Kasumi-1 (cell line): ENCODE measurements at places on chromosomes 3 and 15.

GRCh38 chr3:24385012-24385615, 109.5 kb downstream of the THRB start:
- no peak for DNase-seq

- DNase-seq = no peak
Observed at GRCh38 chr15:90545095-90545494, 15.4 kb downstream of the CRTC3 start.

- no peak for DNase-seq
Observed at GRCh38 chr3:155230382-155230781, 63.1 kb downstream of the STRIT1 start.

DNA sequence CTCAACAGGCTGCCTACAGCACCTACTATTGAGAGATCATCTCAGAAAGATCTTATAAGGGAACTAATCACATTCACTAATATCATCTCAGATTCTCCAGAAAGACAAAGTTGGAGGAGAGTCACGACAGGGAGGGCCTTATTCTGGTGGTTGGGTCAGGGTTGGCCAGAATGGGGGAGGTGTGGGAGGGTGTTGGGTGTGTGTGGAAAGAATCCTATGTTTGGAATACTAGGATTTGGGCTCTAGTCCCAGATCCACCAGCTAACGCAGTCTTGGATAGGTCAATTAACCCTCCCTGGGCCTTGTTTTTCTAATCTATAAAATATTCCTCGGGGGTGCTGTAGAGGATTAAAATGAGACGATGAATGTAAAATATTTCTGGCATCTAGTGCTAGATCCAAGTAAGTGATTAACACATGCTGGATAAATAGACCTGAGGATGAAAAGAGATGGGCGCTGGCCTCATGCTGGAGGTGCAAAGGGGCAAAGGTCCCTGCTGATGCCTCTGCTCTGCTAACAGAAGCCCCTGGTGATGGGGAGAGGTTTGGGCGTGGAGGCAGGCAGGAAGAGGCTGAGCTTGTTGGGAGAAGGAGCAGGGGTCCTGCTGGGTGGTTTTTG, 67.6 kb upstream of the ETV5 start:
- DNase-seq = no peak

- no peak for DNase-seq
Observed at GRCh38 chr3:139358841-139359562, 15.2 kb downstream of the MRPS22 start.

DNA sequence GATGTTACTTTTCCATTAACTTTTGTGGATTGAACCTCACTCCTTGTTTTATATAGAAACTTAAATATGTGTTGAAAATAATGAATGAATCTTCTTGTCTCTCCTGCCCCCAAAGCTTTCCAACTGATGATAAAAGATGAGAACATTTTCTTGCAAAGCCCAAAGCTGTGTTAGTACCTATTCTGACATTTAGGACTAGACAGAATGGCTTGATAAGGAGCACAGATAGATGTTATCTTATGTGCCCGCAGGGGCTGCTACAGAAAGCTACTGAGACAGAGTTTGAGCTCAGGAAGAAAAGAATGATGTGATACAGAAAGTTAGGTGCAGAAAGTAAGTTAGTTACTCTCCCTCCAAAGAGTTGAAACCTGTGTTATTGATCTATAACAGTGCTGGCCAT, 109.4 kb upstream of the ATP11B start:
- DNase-seq = no peak

GRCh38 chr15:40002295-40002694, 36.7 kb downstream of the SRP14 start:
- DNase-seq = no peak

GRCh38 chr15:100373120-100373896, 31.5 kb upstream of the ADAMTS17 start:
- no peak for DNase-seq

DNA sequence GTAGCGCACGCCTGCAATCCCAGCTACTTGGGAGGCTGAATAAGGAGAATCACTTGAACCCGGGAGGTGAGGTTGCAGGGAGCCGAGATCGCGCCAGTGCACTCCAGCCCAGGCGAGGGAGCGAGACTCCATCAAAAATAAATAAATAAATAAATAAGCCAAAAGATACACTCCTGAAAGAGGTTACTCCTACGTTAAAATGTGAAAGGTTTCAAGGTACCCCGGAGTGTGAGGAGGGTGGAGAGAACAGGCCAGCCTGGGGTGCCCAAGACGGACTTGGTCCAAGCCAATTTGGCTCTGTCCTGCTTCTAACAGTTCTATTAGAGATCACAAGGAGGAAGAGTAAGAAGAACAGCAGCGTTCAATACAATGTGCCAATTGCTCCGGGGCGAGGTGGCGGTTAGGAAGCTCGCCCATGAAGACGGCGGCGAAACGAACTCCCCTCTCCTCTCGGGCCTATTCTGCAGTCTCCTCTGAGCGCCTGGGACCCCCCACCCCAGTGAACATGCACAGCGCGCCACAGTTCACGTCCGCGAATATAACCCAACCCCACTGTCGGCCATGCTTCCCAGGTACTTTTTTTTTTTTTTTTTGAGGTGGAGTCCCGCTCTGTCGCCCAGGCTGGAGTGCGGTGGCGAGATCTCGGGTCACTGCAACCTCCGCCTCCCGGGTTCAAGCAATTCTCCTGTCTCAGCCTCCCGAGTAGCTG, 942 bp downstream of the ELP6 start:
- DNase-seq = peak; percentile 12

DNA sequence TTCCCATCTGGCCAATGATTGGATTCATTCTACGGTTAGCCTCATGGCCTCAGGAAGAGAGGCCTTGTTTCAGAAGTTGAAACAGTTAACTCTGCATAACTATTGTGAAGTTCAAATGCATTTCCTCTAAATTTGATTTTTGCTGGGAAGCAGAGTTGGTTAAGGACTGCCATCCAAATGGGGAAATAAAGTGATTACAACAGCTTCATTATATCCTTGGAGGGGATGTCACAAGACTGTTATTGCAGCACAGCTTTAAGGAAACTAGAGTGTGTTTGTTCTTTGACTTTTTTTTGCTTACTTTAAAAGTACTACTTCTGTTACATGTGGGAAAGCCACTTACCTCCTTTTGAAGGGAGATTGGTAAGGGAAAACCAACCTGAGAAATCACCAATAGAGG, 164.8 kb downstream of the AKAP13 start:
- DNase-seq = peak; percentile 36

DNA sequence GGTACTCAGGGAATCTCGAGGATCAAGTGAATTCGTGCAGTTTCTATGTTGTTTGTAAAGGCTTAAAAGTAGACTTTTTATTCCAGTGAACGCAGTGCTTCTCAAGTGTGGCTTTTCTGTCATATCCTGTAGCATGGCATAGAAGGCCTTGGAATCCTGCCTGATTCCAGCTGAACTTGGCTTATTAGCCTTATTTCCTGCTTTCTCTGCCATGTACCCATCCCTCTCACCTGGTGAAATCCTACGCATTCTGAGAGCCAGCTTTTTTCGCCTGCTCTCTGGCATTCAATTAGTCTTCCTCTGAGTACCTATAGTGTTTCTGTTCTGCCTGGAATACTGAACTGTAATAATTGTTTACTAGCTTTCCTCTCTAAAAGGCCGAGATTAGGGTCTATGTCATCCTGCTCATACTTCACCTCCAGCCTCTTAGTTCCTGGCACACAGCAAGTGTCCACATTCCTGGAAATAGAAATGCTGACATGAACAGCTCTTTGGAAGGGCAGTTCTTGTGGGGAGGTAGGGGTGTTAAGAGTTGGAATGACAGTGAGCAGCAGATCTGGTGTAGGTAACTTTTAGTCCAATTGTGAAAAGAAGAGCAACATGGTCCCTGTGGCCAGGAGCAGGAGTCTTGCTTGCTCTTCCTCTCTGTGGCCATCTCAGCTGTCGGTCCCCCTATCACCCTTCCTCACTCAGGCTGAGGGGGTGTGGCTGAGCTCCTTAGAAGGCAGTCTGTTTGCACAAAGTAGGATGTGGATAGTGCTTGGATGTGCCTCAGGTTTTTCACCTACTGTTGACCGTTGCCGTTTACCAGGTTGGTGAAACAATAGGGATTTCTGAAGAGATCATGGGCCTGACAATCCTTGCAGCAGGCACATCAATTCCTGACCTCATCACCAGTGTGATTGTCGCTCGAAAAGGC, 30.4 kb downstream of the SLC24A1 start:
- DNase-seq = no peak

- DNase-seq = no peak
Observed at GRCh38 chr3:126758882-126759281, 54.8 kb downstream of the CHCHD6 start.

- DNase-seq = peak; percentile 86
Observed at GRCh38 chr3:126540342-126540849, 16.4 kb downstream of the CHST13 start.

DNA sequence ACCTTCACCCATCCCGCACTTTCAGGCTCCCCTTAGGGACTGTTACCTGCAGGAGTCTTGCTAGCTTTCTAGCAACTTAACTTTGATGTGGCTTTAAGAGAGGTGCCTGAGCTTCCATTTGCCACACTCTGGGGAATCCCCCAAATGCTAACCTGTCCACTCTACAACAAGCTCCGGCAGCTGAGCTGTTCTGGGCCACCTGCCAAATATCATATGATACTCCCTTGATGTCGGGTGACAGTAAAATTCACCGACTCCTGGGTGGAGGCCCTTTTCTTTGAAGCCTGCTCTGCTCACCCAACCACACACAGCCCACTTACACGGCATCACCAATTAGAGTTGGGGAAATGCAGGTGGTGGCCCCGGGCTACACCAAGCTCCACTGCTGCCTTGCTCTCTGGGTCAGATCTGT, 38.0 kb upstream of the XCR1 start:
- no peak for DNase-seq

- DNase-seq = no peak
Observed at GRCh38 chr15:47246317-47246716, 471.0 kb upstream of the SEMA6D start.

GRCh38 chr3:46080124-46080968, 53.1 kb upstream of the XCR1 start:
- no peak for DNase-seq

DNA sequence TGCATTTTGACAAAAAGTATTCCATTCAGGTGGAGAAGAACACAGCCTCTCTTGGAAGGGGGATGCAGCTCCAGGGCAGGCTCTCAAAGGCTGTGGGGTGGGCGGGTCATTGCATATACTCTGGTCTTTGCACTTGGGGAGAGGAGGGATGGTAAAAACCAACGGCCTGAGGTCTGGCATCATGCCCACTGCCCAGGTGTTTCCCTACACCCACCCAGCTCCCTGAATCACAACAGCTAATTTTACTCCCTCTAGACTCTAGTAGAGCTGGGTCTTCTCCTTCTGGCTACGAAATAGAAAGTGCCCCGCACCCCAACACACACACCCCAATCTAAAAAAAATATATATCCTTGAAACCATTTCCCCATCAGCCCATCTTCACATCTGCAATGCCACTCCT, 1.0 kb downstream of the MYLK start:
- no peak for DNase-seq

DNA sequence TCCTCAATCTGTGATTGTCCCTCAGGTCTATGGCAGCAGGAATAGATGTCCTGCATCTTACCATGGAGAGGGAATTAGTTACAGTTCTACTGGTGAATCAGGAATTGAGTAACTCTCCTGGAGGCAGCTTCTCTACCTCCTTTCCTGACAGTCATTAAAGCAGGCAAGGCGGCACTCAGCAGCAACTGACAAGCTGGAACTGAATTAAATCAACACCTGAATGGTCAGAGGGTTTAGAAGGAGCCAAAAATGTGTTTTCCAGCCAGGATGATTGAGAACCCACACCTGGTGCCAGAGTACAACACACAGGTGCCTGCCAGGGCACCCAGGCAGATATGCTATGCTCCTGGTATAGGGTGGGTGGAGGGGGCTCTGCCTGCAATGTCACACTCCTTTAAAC, 43.1 kb upstream of the TIPARP start:
- no peak for DNase-seq

DNA sequence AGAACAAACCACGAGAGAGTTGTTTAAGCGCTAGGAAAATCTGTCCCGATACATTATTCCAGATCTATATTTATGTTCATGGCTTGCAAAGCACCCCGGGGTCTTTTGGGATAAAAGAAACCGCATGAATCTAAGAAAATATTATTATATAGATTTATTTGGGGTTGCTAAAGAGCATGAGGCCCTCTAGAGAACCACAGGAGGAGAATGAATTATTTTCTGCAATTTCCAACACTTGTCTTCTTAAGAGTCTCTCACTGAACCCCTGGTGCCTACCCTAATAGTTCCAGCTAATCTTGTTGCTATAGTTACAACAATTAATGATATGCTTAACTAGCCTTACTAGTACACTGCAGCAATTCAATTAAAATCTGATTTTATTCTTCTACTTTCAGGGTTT, 79.6 kb downstream of the ARRDC4 start:
- DNase-seq = no peak

DNA sequence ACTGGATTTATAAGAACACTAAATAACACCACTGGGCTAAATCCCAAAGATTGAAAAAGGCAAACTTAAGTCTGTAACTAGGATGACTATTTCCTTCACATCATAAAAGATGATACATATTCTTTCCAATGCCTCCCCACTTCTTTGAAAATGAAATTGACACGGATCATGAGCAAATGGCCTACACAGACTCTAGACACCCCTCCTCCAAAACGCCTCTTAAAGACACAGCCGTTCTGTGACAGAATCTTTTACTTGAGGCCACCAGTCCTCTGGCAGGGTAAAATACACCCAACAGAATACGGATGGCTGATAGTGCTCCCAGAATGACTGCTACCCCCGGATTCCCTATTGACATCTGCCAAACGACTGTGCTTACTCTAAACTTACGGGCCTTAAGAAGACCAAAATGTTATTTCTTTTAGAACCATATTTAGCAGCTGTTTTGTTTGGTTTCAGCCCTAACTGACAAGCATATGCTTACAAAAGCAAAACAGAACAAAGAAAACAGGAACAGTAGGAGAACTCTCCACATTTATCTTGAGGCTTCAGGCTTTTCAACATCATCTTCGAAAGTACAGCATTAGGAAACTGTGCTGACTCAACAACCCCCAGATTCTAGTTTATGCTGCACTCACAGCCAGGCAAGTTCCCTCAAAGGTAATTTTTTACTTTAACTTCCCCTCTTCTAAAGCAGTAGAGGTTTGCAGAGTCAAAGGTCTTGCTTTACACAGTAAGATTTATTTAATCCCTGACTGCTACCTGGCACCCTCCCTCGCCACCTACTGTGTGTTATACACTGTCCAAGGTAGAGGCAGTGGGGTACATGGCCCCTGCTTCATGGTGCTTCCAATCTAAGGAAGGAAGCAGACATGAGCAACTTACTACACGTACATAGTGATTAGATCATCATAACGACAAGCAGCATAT, 84.3 kb downstream of the TNIK start:
- DNase-seq = peak; percentile 38

DNA sequence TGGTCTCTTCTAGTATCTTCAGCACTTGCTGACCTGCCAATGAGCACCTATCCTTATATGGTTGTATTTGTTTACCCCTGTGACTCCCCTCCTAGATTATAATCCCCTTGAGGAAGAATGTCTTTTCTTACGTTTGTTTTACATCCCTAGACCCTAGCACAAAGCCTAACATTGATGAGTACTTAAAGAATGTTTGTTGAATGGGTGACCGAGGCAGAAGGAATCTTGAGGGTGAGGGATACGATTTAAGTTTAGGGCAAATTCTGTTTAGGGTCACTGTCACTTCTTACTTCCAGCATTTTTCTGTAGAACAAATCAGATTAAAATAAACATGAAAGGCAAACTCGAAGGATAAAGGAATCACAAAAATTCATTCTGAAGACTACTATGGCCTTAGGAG, 80.9 kb upstream of the FAM98B start:
- no peak for DNase-seq

GRCh38 chr15:99514306-99514705, 51.5 kb upstream of the MEF2A start:
- DNase-seq = no peak

- no peak for DNase-seq
Observed at GRCh38 chr3:85740561-85740960, 781.8 kb downstream of the CADM2 start.

GRCh38 chr3:190863119-190863465, 598 bp upstream of the GMNC start:
- DNase-seq = no peak
